ENCODE measurements at places on chromosomes 3 and 15.

GRCh38 chr3:18249126-18249525 lies 176.0 kb downstream of the SATB1 start:
- no peak for DNase-seq

DNA sequence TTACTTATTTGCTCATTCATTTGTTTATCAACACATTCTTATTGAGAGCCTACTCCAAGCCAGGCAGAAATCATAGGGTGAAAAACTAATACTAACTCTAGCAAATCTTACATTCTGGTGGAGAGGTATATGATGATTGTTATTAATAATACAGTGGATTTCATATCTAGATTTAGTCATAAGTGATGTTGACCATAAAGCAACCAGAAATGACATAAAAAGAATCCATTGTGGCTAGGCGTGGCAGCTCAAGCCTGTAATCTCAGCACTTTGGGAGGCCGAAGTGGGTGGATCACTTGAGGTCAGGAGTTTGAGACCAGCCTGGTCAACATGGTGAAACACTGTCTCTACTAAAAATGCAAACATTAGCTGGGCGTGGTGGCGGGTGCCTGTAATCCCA lies 26.2 kb upstream of the IL20RB start:
- DNase-seq, result no peak

DNA sequence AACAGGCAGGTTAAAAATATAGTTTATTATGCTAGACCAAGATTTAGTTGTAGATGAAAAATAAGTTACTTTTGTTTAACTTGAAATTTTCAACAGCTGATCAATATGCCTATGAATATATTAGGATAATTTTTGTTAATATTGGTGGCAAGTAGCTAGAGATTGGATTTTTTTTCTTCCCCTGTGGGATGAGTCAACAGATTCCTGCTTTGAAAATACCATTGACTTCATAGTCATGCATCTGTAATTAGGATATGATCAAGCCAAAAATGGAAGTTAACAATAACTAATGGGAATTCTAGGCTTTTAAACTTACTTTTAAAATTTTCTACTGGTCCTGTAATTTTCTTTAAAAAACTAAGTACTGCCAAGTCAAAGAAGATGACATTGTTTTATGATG lies 211.7 kb downstream of the ZIC1 start:
- no peak for DNase-seq

- no peak for DNase-seq
Measured at GRCh38 chr3:25542492-25543039, 114.5 kb downstream of the RARB start.

DNA sequence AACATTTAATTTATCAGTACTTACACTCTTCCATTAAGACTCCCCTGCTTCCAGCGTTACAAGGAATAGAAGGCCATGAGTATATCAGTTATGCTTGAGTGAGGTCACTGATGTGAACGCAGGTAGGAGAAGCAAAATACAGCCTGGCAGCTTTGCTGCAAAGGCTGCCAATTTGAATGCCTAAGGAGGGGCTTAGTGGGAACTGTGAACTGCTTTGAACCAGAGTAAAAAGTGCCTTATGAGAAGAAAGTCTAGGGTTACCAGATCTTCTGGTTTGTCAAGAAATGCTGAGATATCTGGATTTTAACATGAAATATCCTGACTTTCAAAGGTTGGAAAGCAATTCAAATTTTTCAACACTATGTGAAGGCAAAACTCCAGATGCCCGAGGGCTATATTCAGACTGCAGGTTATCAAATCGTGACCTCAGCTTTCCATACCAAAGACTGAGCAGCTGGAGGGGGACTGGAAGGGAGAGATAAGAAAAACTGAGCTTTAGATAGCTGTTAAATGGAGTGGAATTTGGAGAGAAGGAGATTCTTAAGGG lies 446.3 kb upstream of the NECTIN3 start:
- no peak for DNase-seq

- no peak for DNase-seq
Measured at GRCh38 chr15:69237718-69238117, 61.0 kb upstream of the PAQR5 start.
